NCI-H1694 (cell line): ENCODE measurements at places on chromosomes 12 and 14.

- no peak for DNase-seq
Observed at GRCh38 chr12:110742096-110742717, 484 bp downstream of the PPP1CC start.

GRCh38 chr14:90577661-90578282, 180.9 kb downstream of the CALM1 start:
- no peak for DNase-seq

- no peak for DNase-seq
Observed at GRCh38 chr12:131055596-131056233, 102.0 kb downstream of the ADGRD1 start.

GRCh38 chr12:5612556-5613410, 180.9 kb downstream of the NTF3 start:
- no peak for DNase-seq

DNA sequence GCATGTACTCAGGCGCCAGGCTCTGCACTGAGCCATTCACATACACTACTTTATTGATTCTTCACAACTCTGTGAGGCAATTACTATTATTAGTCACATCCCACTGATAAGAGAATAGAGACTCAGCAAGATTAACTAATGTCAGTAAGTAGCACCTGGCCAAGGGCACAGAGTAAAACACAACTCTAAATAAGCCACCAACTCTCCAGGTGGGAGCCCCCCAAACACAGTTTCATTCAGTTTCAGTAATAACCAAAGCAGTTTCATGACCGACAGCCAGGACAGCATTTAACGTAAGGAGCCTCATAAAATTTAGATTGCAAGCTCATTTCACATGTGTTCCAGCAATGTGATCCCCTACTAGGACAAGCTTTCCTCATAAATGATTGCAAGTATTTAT, 323.1 kb upstream of the CCDC196 start:
- no peak for DNase-seq

GRCh38 chr14:61462566-61463193, 141.3 kb downstream of the PRKCH start:
- DNase-seq: peak; percentile 92

DNA sequence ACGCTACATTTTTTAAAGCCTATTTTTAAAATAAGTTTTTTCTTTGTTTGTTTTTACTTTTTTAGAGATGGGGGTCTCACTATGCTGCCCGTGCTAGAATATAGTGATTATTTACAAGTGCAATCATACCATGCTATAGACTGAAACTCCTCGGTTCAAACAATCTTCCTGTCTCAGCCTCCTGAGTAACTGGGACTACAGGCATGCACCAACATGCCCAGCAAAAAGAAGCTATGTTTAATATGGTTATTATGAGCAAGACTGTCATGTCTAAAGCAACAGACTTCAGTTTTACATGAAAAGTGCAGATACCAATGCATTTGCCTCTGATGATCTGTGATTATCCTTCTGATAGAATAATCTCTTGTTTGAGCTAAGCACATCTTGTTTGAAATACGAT, 45.6 kb upstream of the SGPP1 start:
- peak; percentile 22 for DNase-seq

DNA sequence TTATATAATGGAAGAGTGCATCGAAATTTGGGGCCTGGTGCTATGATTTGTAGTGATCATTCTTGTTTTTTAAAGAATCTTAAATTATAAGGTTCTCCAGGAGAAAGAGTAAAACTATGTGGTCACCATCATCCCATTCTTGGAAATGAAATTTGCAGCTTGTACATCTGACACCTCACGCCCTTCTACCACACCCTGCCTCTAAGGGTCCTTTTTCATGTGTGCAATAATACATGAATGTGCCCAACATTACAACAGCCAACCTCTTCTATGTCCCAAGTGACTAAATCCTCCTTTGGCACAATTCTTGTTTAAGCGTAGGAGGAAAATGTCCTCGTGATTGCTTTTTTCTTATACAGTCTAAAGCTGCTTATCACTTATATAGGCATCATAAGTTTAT, 636.5 kb upstream of the NOVA1 start:
- no peak for DNase-seq

GRCh38 chr12:102917026-102917787, at the start of gene PAH:
PAH (minus strand) TSS chr12:102917244; CDS start chr12:102917130, 114 bp downstream.
- DNase-seq: no peak

DNA sequence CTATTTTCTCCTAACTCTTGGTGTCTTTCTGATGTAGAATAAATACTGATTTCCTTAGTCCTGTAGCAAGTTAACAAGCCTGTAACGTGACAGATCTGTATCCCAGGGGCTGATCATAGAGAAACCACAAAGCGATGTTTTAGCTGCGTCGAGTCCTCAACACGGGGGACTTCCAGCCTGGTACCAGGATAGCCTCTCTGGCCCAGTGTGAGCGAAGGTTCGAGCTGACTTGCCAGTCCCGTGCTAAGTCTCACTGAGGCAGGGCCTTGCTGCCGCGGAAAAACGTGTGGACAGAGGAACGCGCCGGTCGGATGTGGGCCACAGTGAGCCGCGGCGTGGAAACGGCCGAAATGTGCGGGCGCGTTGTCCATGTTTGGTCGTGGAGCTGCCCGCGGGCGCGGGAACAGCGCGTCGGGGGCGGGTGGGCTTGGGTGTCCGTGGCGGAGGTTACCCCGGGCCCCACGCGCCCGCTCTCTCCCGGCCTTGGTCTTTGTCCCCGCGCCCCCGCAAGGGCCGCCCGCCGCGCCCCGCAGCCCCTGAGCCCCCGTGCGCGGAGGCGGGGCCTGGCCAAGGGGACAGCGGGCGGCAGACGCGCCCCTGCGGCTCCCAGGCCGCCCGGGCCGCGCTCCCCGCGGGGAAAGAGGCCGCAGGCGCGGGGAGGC, 531 bp upstream of the EML1 start:
- DNase-seq: no peak

- DNase-seq: no peak
Observed at GRCh38 chr14:39229222-39229543, 4.5 kb upstream of the MIA2 start.

DNA sequence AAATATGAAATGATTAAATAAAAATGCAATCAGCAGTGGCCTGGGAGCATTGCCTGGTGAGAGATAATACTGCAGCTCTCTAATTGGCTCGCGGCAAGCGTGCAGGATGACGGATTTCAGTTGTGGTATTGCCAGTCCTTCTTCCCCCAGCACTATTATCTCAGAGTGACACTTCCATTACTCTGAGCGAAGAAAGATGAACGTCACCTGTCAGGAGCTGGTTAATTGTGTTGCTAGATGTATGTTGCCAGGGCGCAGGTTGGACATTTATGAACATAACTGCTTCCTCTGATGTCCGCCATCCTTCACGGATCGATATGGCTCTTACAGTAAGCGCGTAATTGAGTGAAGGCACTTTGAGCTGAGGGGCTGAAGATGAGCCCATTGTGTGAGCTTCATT, 374.9 kb downstream of the PDZRN4 start:
- DNase-seq: no peak

DNA sequence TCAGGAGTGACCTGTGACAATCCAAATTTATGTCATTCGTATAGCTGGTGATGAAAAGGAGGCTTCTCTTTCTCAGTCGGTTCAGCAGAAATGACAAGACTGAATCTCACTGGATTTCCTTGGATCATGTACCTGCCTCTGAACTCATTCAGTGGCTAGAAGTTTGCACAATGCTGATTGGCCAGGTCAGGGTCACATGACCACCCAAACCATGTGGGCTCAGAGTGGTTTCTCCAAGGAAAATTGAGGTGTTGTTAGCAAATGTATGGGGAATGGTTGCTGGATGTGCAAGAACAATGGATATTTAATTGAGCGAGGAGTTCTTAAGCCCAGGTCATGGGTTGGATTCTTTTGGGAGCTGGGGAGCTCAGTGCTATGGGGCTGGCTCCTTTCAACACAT, 227.5 kb downstream of the AACS start:
- DNase-seq: no peak

GRCh38 chr14:24483604-24484252, 24.3 kb downstream of the CMA1 start:
- no peak for DNase-seq

DNA sequence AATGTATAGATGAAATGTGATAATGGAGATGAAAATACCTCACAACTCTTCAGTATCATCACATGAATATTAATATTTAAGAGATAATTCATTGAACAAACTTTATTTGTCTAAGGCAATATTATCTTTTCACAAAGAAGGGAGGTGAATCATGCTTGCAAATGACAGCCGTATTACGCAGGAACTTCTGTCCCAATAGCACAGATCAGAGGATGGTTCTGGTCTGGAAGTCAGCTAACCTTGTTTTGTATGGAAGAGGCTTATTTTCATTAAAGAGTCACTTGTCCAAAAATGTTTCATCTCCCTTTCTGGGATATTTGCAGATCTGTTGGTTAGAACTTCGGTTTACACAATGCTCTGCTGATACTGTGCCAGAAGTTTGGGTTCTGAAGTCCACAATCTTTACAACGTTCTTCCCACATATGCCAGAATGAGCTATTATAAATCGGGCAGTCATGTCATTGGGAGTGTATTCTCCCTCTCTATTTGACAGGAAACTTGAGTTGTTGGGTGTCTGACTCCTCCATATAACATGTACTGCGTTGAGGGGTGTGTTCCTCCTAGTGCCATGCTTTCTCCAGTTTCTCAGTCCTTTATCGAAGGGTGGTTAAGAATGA, 29.8 kb downstream of the YY1 start:
- DNase-seq: no peak
